ENCODE measurements at places on chromosomes 7 and 10.

DNA sequence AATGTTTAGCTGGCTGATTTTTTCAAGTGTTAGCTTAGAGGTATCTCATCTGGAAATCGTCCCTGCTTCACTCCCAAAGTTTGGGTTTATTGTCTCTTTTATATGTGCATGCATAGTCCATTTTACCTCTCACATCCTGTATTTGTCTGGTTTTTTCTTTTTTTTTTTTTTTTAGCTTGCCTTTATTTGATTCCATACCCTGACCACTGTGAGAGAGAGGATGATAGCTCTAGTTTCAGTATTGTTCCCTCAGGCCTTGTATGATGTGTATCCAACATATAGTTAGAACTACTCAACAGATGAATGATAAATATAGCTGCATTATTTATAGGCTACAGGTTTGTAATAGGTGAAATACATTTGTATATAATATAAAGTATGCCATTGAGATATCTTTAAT is 29.9 kb downstream of the PCGF5 start:
- DNase-seq, result no peak

DNA sequence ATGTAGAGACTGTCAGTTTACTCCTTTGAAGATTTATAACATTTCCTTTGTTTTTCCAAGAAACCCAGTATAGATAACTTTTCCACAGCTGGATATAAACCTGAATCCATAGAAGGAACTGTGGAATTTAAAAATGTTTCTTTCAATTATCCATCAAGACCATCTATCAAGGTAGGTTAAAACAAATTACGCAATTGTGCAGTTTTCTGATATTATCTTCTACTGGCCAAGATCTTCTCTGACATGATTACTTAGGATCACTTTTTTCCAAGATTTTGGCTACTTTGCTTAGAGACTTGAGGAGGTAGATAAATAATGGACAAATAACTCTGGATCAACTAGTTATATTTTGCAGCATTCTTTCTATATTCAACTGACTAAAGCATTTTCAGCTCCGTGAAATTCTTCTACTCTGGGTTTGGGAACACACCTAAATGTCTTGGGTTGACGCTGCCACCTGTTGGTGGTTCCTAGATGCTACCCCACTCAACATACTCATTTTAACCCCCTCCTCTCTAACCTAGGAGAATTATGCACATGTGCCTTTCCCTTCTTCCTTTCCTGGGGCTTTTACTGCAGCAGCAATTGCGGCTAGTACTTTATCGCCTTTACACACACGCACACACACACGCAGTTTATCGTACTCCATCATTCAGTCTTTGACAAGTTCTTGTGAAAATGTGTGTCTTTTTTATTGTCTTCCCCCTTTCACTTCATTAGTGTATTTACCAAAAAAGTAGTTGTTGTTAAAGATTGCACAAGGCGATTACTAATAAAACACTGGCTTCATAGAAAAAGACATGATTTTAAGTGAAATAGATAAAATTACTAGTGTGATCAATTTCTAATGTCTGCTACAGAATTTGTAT is 32.7 kb downstream of the ABCB5 start:
- DNase-seq, result peak; percentile 3

DNA sequence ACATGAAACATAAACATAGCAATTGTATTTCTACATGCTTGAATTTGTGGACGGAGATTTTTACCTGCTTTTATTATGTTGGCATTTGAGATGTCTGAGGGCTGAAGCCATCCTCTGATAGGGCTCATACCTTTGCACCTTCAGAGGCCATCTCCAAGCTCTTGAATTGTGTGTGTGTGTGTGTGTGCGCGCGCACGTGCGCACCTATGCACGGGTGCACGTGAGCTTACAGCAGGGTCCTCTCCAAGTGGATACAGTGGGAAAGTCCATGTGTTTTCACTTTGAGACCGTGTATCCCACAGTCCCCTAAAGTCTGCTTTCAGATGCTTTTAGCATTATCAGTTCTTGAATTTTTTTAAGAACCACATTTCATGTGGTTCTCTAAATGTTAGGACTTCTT is 178.6 kb downstream of the RAB11FIP2 start:
- DNase-seq, result no peak

- no peak for DNase-seq
Observed at GRCh38 chr7:53947732-53948131, 594.4 kb upstream of the VSTM2A start.

DNA sequence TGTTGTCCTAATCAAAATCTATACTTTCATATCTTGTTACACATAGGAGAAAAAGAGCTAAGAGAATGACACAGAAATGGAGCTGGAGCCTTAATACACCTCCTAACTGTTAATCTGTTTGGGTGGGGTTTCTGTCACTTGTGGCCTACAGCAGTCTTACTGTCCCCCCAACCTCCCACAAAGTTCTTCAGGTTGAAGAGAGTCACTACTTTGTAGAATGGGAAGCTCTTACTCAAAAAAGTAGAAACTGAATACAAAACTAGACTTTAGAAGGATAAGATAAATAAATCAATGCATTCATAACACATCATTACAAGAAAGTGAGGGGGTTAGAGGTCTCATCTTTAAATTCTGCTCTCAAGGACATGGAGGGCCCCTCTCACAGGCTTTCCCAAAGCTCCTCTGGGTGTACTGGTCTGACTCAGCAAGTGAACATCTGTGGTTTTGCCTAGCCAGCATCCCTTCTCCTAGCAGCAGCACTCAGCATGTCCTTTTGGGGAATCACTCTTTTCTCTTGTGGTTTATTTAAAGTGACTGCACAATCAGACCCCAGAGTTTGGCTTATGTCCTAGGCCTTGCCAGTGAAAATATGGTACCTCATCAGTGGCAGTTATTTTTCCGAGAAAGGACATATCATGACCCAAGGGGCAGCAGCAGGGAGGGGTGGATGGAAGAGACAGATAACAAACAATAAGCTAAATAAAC is 2.0 kb upstream of the BLVRA start:
- no peak for DNase-seq

- no peak for DNase-seq
Observed at GRCh38 chr10:120656107-120656506, 195.1 kb upstream of the WDR11 start.

DNA sequence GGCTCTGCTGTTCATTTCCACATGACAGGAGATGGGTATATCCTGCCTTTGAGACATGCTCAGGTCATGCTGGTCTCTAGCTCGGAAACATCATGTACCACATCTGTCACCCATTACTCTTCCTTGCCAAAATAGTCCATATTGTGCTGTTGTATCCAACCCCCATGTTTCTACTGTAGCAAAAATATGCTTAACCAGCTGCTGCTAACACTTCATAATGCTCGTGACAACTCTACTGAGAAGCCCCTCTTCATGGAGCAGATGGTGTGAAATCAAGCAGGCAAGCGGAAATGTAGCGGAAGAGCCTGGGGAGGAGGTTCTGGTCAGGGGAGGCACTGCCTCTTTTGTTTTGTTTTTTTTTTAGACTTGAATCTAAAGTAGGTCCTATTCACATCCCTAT is 82.9 kb downstream of the NPY start:
- no peak for DNase-seq

- peak; percentile 33 for DNase-seq
Observed at GRCh38 chr10:24858288-24859270, 93.8 kb downstream of the PRTFDC1 start.

GRCh38 chr7:67306331-67306730 is 309.7 kb downstream of the TYW1 start:
- DNase-seq, result no peak

DNA sequence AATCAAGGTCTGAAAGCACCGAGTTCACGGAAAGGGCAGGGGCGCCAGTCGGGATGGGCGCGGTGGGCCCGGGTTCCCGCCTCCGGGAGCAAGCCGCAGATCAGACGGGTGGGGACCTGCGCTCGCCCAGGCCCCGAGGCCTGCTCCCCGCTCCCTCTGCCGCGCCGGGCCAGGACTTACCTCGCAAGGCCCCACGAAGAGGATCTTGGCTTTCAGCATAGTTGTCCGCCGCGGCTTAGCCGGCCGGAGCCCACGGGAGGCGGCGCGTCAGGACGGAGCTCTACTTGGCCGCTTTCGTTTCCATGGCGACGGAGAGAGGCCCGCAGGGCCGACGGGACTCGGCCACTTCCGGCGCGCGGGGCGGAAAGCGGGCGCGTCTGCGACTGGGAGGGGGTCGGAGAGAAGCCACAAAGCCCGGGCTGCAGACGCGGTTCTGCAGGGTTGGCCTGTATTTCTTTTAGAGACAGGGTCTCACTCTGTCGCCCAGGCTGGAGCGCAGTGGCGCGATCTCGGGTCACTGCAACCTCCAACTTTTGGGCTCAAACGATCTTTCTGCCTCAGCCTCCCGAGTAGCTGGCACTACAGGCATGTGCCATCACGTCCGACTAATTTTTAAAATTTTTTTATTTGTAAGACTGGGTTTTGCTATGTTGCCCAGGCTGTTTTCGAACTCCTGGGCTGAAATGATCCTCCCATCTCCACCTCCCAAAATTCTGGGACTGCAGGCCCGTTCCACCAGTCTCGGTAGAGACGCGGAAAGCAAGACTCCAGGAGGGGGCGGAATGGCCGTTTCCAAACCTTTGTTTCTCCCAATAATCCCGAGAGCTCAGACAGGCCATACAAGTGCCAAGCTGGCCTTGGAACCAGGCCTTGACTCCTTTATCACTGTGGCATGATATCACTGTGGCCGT is at the start of gene IFT22:
Gene IFT22, minus strand, starts transcription at position 322 of the 911 bp plus-strand sequence. Its CDS starts 103 bp downstream, at position 219.
- peak; percentile 43 for DNase-seq

DNA sequence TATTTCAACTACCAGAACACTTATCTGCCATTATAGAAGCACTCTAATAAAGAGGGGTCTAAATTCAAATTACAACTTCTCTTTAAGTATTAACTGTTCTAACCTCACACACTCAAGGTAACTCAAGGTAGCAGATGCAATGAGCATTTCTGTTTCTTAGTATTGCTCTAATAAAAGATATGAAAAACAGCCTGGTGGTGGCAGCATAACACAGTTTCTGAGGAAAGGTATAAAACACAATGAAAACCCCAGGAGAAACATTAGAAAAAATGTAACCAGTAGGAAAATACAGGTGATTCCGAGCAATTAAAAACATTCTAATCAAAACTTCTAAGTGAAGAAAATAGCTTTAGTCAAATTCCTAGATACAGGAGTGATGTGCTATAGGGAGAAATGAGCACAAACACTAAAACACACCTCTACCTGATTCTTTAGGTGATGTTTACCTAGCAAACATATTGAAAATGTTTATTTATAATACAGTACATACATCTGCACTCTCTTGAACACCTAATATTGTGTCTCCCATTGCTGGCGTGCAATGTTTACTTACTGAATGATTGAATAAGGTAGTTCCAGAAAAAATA is 3.5 kb downstream of the MKRN1 start:
- DNase-seq, result peak; percentile 59

DNA sequence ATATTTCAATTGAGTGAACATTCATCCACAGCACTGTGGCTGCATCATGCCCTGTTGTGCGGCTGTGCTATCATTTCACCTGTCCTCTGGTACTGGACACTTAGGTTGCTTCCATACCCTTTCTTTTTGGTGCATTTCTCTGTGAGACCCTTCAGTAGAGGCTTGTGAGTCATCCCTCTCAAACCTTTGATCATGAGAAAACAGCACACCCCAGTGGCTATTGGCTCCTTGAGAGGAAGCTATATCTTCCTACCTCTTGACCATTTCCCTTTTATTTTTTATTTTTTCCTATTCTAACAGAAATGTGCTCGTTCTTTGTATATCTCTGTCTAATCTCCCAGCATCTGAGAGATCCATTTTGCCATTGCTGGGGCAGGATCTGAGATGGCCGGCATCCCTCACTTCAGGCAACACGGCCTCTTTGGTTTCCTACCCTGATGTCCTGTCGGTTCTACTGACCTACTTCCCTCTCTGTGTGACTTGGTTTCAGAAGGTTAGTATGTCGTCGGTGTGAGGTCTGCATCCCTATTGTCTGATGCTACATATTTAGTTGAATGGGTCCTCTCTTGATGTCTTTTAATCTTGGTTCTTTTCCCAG is 23.8 kb upstream of the PIK3AP1 start:
- no peak for DNase-seq

DNA sequence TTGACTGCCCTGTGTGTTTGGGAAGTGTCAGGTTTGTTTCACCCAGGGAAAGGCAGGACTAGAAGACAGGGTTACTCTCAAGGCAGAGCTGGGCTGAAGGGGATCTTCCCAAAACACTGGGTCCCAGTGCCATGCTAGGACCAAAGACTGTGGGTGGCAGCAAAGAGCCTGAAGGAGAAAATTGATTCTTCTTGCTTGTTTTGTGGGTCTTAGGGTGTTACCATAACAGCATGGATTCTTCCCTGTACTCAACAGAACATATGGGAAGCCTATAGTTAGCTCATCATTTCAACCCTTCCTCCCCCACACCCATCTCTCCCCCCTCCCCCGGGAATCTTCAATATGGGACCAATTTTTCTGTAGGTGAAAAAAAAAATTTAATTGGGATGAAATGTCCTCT is 42.3 kb downstream of the TEX36 start:
- no peak for DNase-seq

- DNase-seq, result no peak
Observed at GRCh38 chr7:130642383-130642782, 26.2 kb downstream of the COPG2 start.

- no peak for DNase-seq
Observed at GRCh38 chr10:92238586-92239098, 52.2 kb downstream of the CPEB3 start.

GRCh38 chr10:114044247-114045135 is 825 bp downstream of the ADRB1 start:
- no peak for DNase-seq

GRCh38 chr10:81414038-81414437 is 461.0 kb upstream of the NRG3 start:
- no peak for DNase-seq

- DNase-seq, result peak; percentile 81
Observed at GRCh38 chr7:108193594-108194498, 63.7 kb upstream of the LAMB4 start.

DNA sequence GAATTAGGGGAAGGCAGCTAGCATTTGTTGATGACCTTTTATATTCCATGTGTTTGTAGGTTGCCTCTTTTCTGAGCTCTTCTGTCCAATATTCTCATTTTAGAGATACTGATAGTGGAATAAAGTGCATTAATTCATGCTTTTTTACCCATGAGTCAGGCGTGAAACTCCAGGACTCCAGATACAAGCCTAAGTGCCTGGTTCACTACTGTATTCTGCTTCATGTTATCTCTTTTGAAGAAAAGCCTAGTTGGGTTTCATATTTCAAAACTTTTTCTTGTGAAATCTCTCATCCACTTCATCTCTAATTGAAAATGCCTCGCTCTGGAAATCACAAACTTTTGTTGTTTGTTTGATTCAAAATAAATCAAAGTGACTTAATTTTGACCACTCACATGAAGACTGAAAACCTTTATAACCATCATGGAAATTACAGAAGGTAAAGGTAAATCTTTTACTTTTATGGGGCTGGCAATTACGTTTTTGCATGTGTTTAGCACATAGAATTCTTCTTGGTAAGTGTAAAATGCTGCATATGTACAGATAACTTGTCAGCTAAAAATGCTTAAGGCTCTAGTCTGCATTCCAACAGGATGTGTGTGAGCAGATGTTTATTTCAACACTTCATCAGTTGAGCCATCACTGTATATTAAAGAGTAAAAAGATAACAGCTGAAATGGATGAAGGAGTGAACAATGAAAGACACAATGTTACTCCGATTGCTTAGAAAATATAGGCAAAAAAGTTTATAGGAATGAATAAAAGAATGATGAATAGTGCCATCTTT is 961.8 kb upstream of the CELF2 start:
- DNase-seq, result no peak

GRCh38 chr10:11685787-11686218 is 56.4 kb upstream of the ECHDC3 start:
- DNase-seq, result no peak

All from NCI-H187 treated with DMSO at 0.1 percent for 48 hours (cell line).